NCI-H460 (cell line): ENCODE measurements at places on chromosomes 12 and 14.
A peak's percentile ranks its signal among the peaks of the same experiment; 100 is the strongest.

GRCh38 chr12:98401427-98401826, 114.0 kb upstream of the TMPO start:
- no peak for DNase-seq

- no peak for DNase-seq
Measured at GRCh38 chr14:53947094-53947445, 9.6 kb downstream of the BMP4 start.

- no peak for DNase-seq
Measured at GRCh38 chr12:27207615-27208413, 36.3 kb upstream of the STK38L start.

DNA sequence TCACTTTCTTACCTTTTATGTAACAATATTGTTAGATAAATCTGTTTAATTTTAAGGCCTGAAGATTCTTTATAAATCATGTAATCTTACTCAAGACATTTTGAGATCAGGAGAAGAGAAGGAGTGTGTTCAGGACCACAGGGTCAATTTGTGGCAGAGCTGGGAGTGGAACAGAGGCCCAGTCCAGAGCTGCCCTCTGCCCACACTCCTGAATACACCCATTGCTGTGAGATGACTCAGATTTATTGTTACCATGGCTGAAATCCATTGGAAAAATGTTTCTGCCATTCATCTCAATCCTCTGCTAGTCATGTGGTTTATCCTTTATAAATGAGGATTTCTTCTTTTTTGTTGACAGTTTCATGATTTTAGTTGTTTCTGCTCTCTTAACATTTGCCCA, 100.5 kb upstream of the STXBP6 start:
- DNase-seq: no peak

DNA sequence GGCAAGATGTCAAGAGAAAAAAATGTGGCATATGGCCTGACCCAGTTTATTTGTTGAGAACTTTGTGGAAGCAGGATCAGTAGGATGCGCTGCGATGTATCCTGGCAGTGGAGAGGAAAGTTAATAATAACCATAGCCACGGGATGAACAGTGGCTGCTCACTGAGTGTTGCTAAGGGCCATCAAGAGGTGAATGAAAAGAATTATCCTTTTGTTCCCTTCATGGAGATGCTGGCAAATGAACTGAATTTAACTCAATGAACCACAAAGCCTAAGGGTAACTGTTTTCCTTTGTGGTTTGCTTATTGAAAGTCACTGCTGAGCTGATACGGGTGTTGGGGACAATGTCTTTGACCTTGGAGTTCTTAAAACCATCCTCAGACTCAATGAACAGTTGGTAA, 476.5 kb downstream of the APAF1 start:
- DNase-seq: no peak

DNA sequence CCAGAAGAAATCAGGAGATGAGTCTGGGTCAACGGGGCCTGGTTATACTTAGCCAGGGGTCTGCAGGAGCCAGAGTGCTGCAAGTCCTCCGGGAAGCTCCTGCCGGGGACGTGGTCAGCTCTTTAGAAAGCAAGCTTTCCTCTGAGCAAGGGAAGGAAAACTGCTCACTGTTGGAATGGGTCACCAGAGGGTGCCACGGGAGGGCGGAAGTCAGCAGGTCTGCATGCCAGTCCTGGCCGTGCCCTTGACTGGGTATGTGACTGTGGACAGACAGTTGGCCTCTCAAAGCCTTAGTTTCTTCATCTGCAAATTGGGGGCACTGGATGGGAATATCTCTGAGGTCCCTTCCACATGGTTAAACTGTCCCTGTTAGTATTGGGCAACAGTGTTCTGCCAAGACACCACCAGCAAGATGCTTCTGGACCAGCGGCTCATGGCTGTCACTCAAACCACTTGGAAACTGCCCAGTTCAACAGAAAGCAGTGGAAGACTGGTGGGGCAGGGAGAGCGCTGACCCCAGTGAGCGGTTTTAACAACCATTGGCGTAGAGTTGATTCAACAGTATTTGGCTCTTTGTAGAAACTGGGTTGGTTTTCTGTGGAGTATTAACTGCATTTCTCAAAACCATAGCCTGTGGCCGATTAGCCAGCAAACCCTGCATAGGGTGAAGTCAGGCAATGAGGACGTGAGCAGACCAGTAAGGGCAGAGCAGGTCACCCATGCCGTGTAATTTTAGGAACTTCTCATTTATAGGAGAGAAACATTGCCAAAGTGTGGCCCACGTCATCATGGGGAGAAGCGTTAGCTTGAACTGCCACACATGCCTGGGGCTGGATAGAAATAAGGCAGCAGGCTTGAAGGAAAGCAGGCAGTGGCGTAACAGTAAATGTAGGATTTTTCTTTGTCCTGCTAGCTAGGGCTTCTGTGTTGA, 163.9 kb upstream of the PRMT8 start:
- no peak for DNase-seq

DNA sequence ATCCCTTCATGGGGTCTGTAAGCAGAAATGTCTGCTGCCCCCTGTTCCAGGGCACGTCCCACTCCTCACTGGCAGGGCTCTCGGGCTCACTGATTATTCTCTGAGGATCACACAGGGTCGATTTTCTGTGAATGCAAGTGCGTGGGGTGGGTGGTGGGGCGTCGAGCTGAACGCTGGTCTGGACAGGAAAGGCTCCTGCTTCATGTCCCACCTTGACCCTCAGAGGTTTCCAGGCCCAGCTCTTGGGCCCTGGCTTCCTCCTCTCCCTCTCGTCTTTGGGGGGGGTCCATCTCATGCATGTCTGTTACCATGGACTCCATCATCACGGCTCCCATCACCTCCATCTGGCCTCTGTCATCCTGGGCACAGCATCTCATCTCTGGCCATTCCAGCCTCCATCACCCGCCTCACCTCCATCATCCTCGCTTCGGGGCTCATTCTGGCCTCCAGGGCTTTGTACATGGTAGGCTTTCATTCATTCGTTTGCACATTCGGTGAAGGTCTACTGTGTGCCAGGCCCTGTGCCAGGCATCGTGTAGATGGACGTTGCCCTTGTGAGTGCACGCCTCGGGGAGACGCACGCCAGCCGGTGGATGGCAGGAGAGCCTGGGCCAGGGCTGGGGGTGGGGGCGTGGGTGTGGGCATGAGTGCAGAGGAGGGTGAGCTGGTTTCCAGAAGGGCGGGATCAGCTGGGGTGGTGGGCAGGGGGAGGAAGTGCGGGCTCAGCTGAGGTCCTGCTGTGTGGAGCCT, 34.7 kb downstream of the RTL1 start:
- DNase-seq: no peak

GRCh38 chr12:113133036-113133435, 2.5 kb downstream of the RASAL1 start:
- DNase-seq: no peak

GRCh38 chr12:93139028-93139665, 210.1 kb upstream of the EEA1 start:
- no peak for DNase-seq

DNA sequence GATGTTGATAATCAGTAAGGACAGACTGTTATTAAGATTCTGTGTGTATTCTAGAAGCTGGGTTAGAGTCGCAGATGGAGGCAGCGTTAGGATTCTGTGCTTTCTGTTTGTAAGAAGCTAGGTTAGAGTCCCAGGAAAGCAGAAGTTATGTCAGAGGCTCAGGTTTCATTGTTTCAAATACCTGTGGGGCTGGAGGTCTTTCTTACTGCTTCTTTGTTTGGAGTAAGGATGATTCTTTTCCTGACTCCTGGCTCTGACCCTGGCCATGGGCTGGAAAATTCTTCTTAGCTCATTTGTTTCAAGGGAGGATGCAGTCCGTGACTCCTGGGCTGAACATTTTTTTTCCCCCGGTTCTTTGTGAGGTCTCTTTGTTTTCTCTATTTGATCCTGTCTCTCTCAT, 5.2 kb downstream of the MUCL1 start:
- DNase-seq: no peak

GRCh38 chr12:100539202-100539601, 34.3 kb upstream of the GAS2L3 start:
- DNase-seq: peak; percentile 41

DNA sequence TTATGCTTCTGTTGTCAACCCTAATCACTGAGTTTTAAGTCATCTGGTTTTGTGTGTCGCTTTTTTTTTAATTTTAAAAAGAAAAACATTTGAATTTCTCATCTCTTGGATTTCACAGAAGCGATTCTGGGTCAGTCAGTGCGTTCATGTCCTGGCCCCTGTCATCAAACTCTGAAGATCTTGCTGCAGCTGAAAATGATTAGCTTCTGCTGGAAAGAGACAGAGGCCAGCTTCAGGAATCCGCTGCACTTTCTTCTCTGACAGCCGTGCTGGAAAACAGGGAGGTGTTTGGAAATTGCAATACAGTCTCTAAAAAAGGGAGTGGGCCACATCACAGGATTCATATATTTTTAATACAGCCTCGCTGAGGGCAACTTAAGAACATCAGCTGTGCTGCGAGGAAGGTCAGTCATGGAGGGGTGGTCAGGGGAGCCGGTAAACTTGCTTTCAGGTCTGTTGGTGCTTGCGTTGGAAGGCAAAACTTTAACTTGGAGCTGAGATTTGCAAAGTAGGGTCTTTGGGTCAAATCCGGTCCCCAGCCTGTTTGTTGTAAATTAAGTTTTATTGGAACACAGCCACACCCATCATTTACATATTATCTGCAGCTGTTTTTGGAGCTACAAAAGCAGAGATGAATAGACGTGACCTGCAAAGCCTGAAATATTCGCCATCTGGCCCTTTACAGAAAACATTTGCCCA, 190.8 kb downstream of the AACS start:
- no peak for DNase-seq

GRCh38 chr12:115867854-115868253, 409.6 kb downstream of the MED13L start:
- no peak for DNase-seq

DNA sequence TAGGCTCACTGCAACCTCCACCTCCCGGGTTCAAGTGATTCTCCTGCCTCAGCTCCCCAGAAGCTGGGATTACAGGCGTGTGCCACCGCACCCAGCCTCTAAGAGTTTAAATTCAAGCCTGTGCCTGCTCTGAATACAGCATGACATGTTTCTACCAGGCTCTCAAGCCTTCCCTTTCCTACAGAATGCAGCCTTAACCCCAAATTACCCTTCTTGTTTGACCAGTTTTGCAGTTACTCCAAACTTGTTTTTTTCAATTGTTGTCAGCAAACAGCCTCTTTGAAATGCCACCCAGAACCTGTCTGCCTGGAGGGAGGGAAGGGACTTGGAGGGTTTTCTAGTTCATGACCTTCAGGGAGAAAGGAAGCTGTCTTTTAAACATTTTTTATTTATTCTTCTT, 15.4 kb downstream of the GLTP start:
- DNase-seq: no peak

DNA sequence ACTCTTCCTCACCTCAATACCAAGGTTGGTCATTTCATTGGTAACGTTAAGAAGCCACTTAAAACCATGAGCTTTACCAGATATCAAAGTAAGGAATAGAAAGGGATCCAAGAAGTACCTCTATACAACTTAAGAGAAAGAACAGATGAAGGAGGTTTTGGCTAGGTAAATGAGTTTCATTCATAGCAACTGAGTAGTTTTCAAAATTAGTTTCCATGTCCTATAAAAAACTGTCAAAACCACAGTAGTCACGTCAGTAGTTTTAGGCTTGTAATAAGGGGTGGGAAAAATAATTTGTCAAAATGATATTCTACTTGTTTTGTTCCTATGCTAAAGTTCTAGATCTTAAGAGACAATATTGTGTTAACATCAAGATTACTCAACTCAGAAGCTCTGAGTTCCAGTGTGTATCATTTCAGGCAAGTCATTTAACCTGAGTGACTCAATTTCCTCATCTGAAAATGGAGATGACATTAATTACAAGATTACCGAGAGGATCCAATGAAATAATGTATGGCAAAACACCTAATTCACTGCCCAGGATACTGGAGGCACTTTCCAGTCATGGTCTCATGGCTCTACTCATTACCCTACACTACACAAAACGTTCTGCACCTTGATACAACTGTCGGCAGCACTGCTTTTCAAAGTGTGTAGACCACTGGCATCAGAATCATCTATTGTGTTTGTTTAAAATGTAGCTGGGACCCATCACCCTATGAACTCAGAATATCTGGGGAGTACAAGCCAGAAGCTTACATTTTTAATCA, 24.1 kb upstream of the SLC6A13 start:
- no peak for DNase-seq

GRCh38 chr12:50647031-50647430, 116.9 kb upstream of the ATF1 start:
- DNase-seq: no peak

GRCh38 chr14:103537175-103537990, 8.4 kb downstream of the TRMT61A start:
- DNase-seq: no peak
